Frontal cortex (tissue), 4 donors: ENCODE measurements at places on chromosomes 12 and 14.

GRCh38 chr14:78823035-78823434 lies 652.9 kb downstream of the NRXN3 start:
- no peak for DNase-seq

DNA sequence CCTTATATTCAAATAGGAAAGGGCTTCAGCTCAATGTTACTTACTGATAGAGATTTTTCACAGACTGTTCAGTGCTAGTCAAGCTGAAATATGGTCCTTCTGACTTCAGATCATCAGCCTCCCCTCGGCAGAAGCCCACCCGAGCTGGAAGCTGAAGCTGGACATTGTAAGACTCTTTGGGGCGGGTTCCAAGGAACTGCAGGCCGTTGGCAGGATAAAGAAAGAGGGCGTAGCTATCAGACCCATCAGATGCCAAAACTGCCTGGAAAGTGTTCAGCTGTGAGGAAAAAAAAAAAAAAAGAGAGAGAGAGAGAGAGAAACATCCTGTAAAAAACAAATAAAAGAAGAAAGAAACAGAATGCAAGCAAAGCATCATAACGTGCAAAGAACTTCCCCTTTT lies 8.8 kb downstream of the NID2 start:
- DNase-seq = no peak

DNA sequence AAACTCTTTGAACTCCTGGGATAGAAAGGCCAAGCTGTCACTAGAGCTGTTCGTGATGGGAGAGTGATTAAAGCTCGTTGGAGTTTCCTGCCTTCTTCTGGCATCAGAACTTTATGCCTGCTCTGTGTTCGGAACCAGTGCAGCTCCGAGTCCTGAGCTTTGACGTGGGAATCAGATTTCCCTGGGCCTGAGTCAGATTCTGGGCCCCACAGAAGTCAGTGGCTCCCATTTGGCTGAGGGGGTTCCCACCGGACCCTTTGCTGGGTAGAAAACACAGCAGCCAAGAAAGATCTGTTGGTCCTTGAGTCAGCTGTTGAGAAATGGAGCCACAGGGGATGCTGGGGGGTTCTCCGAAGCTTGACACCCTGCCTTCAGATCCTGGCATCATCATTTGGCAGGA lies 238.0 kb downstream of the CHST11 start:
- no peak for DNase-seq

GRCh38 chr14:92552066-92552465 lies 38.5 kb downstream of the RIN3 start:
- no peak for DNase-seq

DNA sequence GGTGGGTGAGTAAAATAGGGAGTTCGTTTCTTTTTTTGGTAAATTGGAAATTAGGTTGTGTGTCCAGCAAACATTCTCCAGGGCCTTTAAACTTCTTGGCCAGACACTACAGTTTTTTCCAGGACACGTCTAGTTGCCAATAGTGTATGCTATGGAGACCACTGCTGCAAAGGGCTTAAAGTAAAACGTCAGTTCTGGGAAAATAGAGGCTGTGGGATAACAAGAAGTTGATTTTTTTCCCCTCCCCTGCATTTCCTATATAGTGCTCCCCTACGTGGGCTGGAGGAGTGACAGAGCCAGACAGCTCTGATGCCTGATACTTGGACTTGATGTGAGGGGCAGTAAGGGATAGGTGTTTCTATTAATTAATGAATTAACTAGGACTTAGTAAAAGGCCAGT lies 2.4 kb downstream of the ACVR1B start:
- no peak for DNase-seq

- no peak for DNase-seq
Measured at GRCh38 chr12:47509398-47509851, 196.4 kb downstream of the RPAP3 start.

DNA sequence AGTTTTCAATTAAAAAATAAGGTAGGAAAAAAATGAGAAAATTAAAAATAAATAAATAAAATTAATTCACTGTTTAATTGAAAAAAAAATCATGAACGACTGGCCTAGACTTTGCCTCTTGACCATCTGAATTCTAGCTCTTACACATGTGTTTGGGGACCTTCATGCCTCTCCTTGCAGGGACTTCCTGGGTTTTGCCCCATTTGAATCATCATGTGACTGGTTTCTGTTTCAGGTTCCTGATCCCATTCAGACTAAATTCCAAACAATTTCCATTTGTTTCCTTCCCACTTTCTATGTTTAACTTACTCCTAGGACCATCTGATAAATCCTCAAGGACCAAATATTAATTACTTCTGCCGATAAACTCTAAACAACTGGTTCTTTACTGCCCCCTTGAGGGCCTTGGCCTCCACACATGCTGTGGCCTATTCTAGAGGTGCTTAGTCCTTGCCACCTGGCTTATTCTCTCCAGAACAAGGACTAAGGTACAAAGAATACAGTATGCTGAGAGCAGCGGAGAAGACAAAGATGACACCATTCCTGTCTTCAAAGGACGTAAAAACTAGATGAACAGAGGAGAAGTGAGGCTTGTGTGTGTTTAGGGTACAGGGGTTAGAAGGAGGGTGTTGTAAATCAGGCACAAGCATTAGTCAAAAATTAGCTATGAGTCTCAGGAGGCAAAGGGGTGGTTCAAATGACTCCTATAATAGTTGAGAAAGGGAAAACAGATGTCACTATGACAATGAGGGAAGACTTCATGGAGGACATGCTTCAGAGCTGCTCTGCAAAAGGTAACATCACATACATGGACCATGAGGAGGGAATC lies 125.8 kb upstream of the AVPR1A start:
- DNase-seq = no peak

GRCh38 chr12:94561943-94562411 lies 88.4 kb downstream of the TMCC3 start:
- DNase-seq = peak; percentile 24

- DNase-seq = no peak
Measured at GRCh38 chr12:119013023-119013422, 31.7 kb downstream of the SRRM4 start.

GRCh38 chr12:112907415-112908157 lies 824 bp downstream of the OAS1 start:
- DNase-seq = no peak

- no peak for DNase-seq
Measured at GRCh38 chr12:111194703-111195051, 174.2 kb downstream of the PHETA1 start.

- DNase-seq = no peak
Measured at GRCh38 chr14:69045857-69046475, 66.9 kb upstream of the ACTN1 start.

DNA sequence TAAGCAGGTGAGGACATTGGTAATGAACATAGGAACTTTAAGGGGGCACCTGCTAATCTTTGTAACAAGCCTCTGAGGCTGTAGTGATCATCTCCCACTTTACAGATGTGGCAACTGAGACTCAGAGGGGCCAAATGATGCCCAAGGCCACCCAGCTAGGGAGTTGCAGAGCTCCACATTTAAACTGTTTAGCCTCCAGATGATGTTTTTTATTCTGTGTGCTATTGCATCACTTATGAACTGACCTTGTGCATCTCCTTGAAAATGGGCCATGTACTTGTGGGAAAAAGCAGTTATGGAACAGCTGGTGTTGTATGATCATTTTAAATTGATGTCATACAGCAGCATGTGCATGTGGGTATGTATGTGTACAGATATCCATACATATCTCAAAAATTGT lies 41.4 kb downstream of the TPCN1 start:
- no peak for DNase-seq

DNA sequence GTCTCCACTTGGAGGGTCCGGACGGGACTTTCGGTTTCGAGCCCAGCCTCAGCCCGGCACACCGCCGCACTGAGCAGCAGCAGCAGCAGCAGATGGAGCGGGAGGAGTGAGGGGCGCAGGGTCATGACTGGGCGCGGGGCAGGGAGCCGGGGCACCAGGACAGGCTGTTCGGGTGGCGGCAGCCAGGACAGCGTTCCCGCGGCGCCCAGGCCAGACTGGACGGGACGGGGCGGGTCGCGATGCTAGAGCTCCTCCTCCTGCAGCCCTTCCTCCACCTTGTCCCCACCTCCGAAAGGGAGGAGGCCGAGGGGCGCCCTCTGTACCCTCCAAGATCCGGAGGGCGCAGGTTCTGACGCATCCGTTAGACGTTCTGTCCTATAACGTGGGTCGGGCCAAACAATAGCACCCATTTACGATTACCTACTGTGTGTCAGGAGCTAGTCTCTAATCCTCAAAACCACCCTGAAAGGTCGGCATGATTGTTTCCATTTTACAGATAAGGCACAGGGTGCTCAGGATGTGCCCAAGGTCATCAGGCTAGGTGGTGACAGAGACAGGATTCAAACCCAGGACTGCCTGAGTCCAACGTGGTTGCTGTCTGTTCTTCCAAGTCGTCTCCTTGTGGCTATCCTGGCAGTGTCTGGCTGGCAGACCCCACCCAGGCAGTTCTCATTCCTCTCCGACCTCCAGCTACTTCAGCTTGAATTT lies at the start of gene FKBP11:
Gene FKBP11, minus strand, starts transcription at position 189 of the 708 bp plus-strand sequence. Its CDS starts 64 bp downstream, at position 125.
- peak; percentile 65 for DNase-seq

- DNase-seq = no peak
Measured at GRCh38 chr12:23113781-23114180, 488.8 kb downstream of the ETNK1 start.

- no peak for DNase-seq
Measured at GRCh38 chr12:16880864-16881285, 274.9 kb upstream of the LMO3 start.

GRCh38 chr14:95361373-95362137 lies 41.8 kb upstream of the CLMN start:
- DNase-seq = no peak

- no peak for DNase-seq
Measured at GRCh38 chr12:113855998-113856397, 110.1 kb downstream of the RBM19 start.

DNA sequence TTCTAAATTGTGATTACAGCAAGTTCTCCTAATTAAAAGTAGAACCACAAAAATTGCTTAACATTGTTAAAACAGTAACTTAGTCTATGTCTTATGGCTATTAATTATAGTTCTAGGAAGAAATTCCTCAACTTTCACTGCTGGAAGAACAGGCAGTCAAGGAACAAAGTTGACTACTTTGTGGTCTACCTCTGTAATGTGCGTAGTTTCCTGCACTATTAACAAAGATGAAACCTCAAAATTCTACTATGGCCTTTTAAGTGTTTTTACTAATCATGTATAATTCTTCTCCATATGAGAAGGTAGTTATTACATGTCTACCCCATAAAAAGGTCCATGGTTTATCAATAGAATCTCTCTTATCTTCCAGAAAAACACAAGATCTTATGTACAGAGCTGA lies 7.6 kb downstream of the RASSF9 start:
- DNase-seq = no peak

DNA sequence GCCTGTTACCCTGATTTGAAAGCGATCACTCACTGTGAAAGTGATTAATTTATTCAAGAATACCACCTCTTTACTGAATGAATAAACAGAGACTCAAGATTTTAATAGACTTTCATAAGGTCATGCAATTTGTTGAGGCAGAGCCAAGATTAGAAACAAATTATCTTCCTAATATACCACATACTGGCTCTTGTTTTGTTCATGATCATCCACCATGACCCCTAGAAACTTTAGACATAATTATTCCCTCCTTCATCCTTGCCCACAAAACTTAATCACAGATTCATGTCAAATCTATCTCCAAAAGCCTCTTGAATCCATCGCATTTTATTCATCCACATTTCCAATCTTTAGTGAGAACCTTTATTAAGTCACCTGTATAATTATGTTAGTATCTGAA lies 152.3 kb downstream of the ATXN7L3B start:
- DNase-seq = no peak

GRCh38 chr14:22478670-22479069 lies 110.4 kb downstream of the DAD1 start:
- DNase-seq = no peak

DNA sequence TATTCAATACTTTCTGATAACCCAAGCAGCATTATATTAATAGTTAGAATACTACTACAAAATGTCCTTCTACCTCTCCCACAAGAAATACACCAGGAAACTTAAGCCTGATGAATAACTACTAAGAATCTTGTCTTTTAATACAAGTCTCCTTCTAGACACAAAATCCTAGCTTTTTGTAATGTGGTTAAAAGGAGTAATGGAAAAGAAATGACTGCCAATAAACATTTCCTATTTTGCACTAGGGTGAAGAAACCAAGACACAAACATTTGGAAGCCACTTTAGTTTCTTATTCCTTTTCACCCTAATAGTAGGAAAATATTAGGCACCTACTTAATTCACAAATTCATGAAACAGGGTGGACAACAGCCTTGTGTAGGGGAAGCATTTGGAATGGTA lies 51.3 kb upstream of the TTC7B start:
- no peak for DNase-seq

GRCh38 chr14:89899917-89900663 lies 54.4 kb downstream of the EFCAB11 start:
- DNase-seq = no peak

DNA sequence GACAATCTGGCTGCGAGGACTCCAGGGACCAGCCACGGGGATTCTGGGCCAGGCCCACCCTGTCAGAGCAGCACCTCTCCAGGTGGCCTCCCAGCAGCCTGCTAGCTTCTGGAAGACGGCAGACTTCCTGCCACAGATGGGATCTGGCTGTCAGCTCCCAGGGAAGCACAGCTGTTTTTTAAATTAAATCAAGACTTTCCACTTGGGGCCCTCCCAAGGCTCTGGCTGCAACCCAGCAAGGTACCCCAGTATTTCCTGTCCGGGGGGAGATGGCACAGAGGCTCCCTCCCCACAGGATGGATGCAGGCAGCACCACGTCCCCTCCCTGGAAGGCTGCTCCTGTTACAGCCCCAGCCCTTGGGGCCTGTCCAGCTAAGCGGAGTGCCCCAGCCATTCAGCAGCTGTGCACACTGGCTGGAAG lies 56.9 kb downstream of the ACTN1 start:
- no peak for DNase-seq

GRCh38 chr12:78952552-78952929 lies 88.0 kb downstream of the SYT1 start:
- DNase-seq = no peak

DNA sequence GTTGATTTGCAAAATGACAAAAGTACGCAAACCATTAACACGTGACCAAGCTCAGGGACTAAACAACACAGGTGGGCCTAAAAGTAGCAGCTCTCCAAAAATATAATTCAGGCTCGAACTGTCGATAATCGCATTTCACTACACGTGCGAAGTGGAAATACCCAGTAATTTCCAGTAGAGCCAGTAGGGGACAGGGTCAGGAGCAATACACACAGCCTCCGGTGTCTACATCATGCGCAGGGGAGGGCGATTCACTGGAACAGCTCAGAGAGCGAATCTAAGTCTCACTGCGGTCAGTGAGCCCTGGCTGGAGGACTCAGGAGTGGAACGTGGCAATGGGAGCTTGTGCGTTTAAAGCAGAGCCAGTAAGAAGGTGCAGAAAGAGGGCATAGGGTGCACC lies 40.4 kb downstream of the SETD3 start:
- no peak for DNase-seq

GRCh38 chr12:1126091-1126490 lies 135.1 kb downstream of the ERC1 start:
- no peak for DNase-seq
